Effector memory CD8-positive, alpha-beta T cell (primary cell): ENCODE measurements at places on chromosomes 13 and 19.

DNA sequence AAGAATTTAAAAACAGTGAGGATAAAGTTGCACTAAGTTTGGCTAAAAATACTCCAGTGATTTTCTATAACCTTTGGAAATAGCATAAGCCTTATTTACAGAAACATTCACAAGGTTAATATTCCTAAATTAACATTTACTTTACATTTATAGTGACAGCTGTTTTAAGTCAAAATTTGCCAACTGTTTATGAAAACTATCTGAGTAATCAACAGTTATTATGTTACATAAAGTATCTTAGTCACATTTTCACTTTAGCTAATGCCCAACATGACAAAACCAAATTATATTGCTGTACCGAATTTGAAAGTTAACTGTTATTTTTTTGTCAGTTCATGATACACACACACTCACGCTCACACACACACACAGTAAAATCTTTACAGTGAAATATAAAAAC lies 1.2 kb downstream of the TNFRSF19 start:
- DNase-seq = no peak

- peak; percentile 45 for DNase-seq
Measured at GRCh38 chr19:48480558-48481500, 11.7 kb downstream of the CYTH2 start.

DNA sequence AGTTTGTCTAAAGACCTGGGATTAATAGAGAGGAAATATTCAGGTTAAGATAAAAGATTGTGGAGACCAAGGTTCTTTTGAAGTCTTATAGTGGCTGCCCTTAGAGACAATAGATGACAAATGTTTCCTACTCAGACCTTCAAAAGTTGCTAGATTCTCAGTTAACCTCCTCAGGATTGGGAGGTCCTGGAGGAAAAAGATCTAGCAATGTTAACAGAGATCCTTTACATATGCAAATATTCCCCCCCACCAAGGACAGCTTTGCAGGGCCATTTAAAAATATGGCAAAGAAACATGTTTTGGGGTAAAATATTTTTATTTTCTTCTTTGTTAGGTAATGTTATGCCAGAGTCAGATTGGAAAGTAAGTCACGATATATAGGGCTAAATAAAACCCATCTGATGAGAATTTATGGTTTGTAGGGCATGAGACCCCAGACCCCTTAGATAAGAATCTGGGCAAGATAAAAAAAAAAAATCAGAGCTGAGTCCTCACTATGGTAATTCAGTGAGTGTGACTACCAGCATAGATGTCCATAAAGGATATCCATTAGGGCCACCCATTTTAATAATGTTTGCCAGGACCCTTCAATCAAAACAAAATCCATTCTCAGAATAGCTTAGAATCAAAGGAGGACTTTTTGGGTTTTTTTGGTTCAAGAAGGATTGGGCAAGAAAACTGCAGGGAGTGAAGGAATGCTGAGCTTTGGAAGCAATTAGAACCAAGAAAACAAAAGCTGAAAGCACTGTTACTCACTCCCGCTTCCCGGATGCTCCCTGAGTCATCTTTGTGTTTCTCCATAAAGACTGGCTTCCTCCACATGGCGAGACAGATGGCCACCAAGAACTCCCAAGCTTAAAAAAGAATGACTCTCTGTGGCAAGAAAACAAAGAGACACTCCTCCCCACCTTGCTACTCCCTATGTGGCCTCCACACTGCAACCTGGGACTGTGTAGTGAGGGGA lies 28.2 kb downstream of the VSTM1 start:
- no peak for DNase-seq

DNA sequence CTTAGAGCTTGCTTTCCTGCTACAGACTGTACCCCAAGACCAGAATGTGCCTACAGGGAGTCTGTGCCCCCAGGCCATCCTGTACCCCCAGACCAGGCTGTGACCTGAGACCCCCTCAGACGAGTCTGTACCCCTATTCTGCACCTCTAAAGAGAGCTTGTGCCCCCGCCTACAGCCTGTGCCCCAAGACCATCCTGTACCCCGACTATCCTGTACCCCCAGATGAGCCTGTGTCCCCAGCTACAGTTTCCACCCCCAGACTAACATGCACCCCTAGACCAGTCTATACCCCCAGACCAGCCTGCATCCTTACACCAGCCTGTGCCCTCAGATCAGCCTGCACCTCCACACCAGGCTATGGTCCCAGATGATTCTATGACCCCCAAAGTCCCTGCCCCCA lies 2.0 kb downstream of the CACNG6 start:
- no peak for DNase-seq

GRCh38 chr13:23990455-23990854 lies 93.2 kb upstream of the C1QTNF9B start:
- DNase-seq = no peak

DNA sequence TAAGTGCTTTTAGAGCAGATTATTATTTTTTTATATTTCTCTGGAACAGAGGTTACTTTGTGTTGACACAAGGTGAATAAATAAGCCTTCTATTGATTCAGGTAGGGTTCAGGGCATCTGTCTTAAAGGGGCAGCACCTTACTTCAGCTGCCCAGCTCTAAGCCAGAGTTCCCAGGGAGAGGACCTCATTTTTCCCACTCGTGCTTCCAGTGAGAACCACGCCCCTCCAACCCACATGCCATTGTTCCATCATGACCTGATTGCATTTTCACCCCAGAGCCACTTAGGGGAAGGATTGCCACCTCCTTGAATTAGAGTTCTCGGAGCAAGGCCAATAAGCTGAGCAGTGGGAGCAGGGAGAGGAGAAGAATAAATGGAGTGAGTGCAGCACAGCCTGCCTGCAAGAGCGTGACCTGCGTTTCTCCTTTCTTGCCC lies 104.3 kb upstream of the FRY start:
- no peak for DNase-seq

GRCh38 chr13:27744801-27745200 lies 47.5 kb upstream of the GSX1 start:
- DNase-seq = no peak

DNA sequence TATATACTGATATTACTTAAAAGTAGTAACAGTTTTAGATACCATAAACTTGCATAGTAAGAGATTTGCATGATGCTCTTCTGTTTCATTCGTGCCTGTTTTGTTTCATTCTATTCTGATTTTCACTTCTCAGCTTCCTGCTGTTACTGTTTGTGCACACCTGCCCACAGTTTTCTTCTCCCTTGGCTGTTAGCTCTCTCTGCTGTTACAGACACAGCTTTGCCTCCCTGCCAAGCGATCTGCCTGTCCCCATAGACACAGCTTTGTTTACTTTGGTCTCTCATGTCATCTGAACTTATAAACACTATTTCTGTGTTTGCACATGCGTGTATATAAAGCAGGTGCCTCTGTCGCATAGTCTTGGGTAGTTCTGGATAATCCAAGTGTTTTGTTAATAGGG lies 21.4 kb upstream of the UPF3A start:
- DNase-seq = no peak

- no peak for DNase-seq
Measured at GRCh38 chr19:18432275-18433014, 5.5 kb downstream of the ISYNA1 start.

DNA sequence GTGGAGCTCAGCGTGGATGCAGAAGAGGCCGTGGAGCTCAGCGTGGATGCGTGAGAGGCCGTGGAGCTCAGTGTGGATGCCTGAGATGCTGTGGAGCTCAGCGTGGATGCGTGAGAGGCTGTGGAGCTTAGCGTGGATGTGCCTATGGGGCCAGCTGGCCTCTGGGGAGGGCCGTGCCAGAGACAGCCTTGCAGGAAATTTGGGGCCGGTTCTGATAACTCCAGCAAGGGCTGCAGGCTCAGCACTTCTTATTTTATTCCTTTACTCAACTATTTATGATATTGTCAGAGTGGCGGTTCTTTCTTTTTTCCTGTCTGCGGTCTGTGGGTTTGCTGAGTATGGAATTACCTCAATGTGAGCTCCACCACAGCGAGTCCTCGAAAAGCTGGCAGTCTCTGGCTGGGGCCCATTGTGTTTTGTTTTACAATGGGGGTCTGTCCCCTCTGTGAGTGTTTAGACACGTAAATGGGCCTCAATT lies 17.8 kb upstream of the TMEM255B start:
- no peak for DNase-seq

- DNase-seq = no peak
Measured at GRCh38 chr19:16459680-16460079, 12.1 kb downstream of the EPS15L1 start.

GRCh38 chr13:101242720-101243119 lies 173.6 kb downstream of the NALCN start:
- no peak for DNase-seq

GRCh38 chr13:44573790-44574465 lies 2.2 kb downstream of the TSC22D1 start:
- no peak for DNase-seq

GRCh38 chr19:39710333-39710890 lies 6.1 kb downstream of the LGALS14 start:
- DNase-seq = no peak

DNA sequence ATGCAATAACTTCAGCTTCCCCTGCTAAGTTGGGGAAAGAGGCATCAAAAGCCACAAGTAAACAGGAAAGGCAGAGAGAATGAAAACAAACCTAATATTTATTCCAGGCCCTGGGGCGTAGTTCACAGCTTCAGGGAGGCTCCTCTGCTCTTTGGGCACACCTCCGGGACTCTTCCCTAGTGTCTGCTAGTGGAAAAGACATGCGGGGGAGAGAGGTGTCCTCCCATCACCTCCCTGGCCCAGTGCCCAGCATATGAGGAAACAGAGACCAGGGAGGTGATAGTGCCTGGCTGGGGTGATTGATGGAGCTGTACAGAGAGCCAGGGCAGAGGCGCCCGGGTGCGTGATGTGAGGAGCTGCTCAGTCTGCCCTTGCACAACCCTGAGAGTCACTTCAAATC lies 71.0 kb downstream of the RASL11A start:
- no peak for DNase-seq

DNA sequence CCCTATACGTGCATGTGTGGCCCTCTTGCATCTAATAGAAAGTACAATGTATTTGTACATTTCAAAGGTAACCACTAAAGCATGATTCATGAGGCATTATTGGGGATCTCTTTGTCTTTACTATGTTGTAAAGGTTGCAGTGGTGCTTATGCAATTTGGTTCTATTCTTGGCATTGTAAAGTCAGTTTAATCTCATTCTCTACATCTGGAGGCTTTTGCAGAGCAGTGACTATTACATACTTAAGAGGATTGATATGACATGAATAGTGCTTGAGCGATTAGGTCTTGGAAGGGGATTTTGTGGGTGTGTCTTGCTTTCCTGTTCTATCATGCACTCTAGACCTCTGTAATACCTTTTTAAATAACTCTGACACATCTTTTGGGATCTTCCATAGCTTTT lies 610.0 kb downstream of the EFNB2 start:
- DNase-seq = no peak

DNA sequence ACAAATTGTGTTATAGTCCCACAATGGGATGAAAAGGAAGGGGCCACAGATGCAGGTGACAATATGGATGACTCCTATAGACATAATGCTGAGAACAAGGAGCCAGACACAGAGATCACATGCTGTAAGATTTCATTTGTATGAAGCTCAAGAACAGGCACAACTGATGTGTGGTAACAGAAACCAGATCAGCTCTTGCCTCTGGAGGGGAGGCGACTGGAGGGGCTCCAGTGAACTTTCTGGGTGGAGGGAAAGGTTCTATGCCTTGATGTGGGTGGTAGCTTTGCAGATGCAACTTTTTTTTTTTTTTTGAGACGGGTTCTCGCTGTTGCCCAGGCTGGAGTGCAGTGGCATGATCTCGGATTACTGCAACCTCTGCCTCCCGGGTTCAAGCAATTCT lies 6.0 kb upstream of the RABAC1 start:
- no peak for DNase-seq

DNA sequence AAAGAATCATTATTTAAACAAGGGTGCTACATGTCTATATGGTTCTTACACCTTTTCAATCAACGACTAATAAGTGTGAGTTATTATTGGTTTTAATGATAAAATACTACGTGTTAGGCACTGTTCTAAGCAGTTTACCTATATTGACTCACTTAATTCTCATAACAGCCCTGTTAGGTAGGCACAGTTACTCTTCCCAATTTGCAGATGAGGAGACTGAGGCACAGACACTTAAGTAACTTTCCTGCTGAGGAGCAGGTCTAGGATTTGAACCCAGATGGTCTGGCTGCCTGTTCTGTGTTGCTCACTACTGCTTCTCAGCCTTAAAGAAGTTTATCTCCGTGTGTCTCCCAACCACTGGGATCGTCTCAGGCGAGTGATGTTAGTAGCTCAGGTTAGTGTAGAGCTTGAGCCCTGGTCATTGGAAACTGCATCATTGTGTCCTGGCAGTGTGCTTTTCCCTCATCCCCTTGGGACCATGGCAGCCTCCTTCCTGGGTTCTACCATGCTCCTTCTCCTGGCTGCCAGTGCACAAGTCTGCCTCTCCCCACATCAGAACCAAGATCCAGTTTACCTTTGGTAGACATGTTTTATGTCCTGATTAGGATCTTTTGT lies 10.9 kb downstream of the UBAC2 start:
- DNase-seq = no peak

- DNase-seq = no peak
Measured at GRCh38 chr19:28026636-28027035, 1186.3 kb downstream of the UQCRFS1 start.

GRCh38 chr19:55606471-55606787 lies 982 bp downstream of the ZNF865 start:
- no peak for DNase-seq

GRCh38 chr13:76892488-76892887 lies 6.3 kb upstream of the KCTD12 start:
- DNase-seq = no peak

GRCh38 chr19:40632311-40633036 lies 31.3 kb downstream of the LTBP4 start:
- DNase-seq = no peak

DNA sequence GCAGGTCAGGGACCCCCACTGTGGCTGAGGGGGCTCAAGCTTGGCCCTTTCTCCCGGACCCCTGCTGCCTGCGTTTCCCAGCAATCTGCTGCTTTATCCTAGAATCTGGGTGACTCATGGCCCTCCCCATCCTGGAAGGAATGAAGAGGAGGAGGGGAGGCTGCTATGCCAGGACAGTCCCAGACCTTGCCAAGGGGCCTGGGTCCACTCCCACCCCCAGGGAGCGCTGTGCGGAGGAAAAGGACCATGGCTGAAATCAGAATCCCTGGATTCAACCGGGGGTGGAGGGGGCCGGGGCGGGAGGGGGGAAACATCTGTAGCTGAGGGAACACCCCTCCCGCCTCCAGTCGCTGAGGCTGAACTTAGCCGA lies 20.5 kb downstream of the ZNF114 start:
- no peak for DNase-seq
